LHCN-M2 (cell line): ENCODE measurements at places on chromosomes 3 and 15. TPM values are rescaled to one million over a fixed set of nuclear protein-coding genes. Genes with fewer than 3 reads are reported as not detected.

DNA sequence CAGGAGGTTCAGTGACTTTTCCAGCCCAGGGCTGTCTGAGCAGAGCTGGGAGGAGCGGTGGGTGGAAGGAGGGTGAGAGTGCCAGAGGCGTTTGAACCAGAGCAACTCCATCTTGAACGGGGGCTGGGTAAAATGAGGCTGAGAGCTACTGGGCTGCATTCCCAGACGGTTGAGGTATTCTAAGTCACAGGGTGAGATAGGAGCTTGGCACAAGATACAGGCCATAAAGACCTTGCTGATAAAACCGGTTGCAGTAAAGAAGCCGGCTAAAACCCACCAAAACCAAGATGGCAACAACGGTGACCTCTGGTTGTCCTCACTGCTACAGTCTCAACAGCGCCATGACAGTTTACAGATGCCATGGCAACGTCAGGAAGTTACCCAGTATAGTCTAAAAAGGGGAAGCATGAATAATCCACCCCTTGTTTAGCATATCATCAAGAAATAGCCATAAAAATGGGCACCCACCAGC, 60.2 kb downstream of the ABTB1 start:
- DNase-seq = no peak

DNA sequence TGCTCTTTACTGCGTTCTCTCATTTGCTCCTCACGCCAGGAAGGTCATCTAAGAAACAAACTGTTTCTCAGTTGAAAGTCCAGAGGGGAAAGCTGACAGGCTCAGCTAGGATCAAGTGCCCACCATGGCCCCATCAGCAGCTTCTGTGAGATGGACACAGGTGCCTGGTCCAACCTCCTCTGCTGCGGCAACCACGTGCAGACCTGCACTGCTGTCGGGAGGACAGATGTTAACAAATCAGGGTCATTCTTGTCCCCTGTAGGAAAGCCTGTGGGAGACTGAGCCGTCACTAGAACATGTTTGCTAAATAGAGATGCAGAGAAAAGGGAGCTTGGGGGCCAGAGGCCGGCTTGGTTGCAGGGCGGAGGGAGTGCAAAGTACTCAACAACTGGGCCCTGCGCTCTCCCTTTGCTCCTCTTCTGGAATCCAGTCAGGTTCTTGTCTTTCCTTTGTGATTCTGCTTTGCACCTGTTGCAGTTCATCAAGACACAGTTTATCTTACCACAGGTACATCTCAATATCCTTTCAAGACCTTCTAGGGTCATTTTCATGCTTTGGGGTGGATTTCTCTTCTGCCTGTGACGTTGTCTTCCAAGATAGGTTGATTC, 20.9 kb downstream of the GPD1L start:
- DNase-seq = no peak

B3GALNT1 gene
- 3.1 and 6.4 TPM in 2 replicates for total RNA-seq

GRCh38 chr15:41659855-41660234, 360 bp upstream of the MGA start:
- DNase-seq = no peak
